ENCODE measurements at places on chromosomes 7 and 10. TPM values are rescaled to one million over a fixed set of nuclear protein-coding genes. Genes with fewer than 3 reads are reported as not detected.

The TBATA gene
- polyA plus RNA-seq = not detected

The ITPRID1 gene
- not detected for polyA plus RNA-seq

The SLC26A5 gene
- polyA plus RNA-seq = not detected

The GRM8 gene
- polyA plus RNA-seq = not detected

The MMD2 gene
- not detected for polyA plus RNA-seq

The LIPN gene
- not detected for polyA plus RNA-seq

The TNKS2 gene
- 20.8 TPM for polyA plus RNA-seq

The CACUL1 gene
- 10.7 TPM for polyA plus RNA-seq

The OR2A12 gene
- not detected for polyA plus RNA-seq

The MYH16 gene
- polyA plus RNA-seq = 0.32 TPM

The BAMBI gene
- polyA plus RNA-seq = 23.2 TPM

The FEZF1 gene
- not detected for polyA plus RNA-seq

The SPDYE18 gene
- polyA plus RNA-seq = not detected

The HERC4 gene
- polyA plus RNA-seq = 53.7 TPM

The NPY4R gene
- 71.6 TPM for polyA plus RNA-seq

The KLF14 gene
- not detected for polyA plus RNA-seq

The RARRES2 gene
- polyA plus RNA-seq = not detected

The FRMD4A gene
- 2.5 TPM for polyA plus RNA-seq

The DDC gene
- polyA plus RNA-seq = 2.1 TPM

The OR2F2 gene
- not detected for polyA plus RNA-seq

The NKX2-3 gene
- polyA plus RNA-seq = not detected

The OR2A5 gene
- polyA plus RNA-seq = not detected

The CYTH3 gene
- polyA plus RNA-seq = 22.0 TPM

The DOCK1 gene
- polyA plus RNA-seq = 28.3 TPM

The MDFIC gene
- polyA plus RNA-seq = 18.7 TPM

The SPDYE1 gene
- polyA plus RNA-seq = not detected

The ZCWPW1 gene
- 2.5 TPM for polyA plus RNA-seq

The ITGA8 gene
- polyA plus RNA-seq = not detected

The UBE2D4 gene
- 9.0 TPM for polyA plus RNA-seq

The OIT3 gene
- polyA plus RNA-seq = 0.08 TPM

The SMNDC1 gene
- 28.1 TPM for polyA plus RNA-seq

The MLXIPL gene
- polyA plus RNA-seq = 1.8 TPM

The TCAF2 gene
- polyA plus RNA-seq = 0.06 TPM

The GPR22 gene
- polyA plus RNA-seq = not detected

The TFR2 gene
- 2.5 TPM for polyA plus RNA-seq

The SYT15 gene
- 2.8 TPM for polyA plus RNA-seq

The WEE2 gene
- not detected for polyA plus RNA-seq

The ITIH2 gene
- polyA plus RNA-seq = 0.31 TPM

The NODAL gene
- not detected for polyA plus RNA-seq

The TSPAN13 gene
- polyA plus RNA-seq = 8.4 TPM

The CYP3A7 gene
- polyA plus RNA-seq = not detected

The OGDHL gene
- 0.22 TPM for polyA plus RNA-seq

The PAPOLB gene
- not detected for polyA plus RNA-seq

The SYNPO2L gene
- polyA plus RNA-seq = not detected

The YAE1 gene
- 66.6 TPM for polyA plus RNA-seq

The HOXA1 gene
- 2.8 TPM for polyA plus RNA-seq

The GAD2 gene
- not detected for polyA plus RNA-seq

The MEST gene
- polyA plus RNA-seq = 32.6 TPM

The JAKMIP3 gene
- 3.1 TPM for polyA plus RNA-seq

The H2BK1 gene
- not detected for polyA plus RNA-seq

The RBM20 gene
- 2.0 TPM for polyA plus RNA-seq

All from A549 (cell line).